ENCODE measurements at places on chromosomes 5 and 9. TPM values are rescaled to one million over a fixed set of nuclear protein-coding genes. Genes with fewer than 3 reads are reported as not detected.

The FBP1 gene
- total RNA-seq: 2.2 TPM

The CYFIP2 gene
- 22.4 TPM for total RNA-seq

The SVEP1 gene
- total RNA-seq: 0.29 TPM

The TICAM2 gene
- 3.5 TPM for total RNA-seq

The SPARC gene
- total RNA-seq: 3,114 TPM

The DHX29 gene
- total RNA-seq: 28.0 TPM

The DBH gene
- total RNA-seq: not detected

The PCDHAC2 gene
- total RNA-seq: 1.00 TPM

The SLC6A18 gene
- not detected for total RNA-seq

The GRK6 gene
- 37.0 TPM for total RNA-seq

The SIL1 gene
- total RNA-seq: 47.6 TPM

Measured in endothelial cell of umbilical vein (primary cell).